AG04450 (cell line): ENCODE measurements at places on chromosomes 11 and 22.

DNA sequence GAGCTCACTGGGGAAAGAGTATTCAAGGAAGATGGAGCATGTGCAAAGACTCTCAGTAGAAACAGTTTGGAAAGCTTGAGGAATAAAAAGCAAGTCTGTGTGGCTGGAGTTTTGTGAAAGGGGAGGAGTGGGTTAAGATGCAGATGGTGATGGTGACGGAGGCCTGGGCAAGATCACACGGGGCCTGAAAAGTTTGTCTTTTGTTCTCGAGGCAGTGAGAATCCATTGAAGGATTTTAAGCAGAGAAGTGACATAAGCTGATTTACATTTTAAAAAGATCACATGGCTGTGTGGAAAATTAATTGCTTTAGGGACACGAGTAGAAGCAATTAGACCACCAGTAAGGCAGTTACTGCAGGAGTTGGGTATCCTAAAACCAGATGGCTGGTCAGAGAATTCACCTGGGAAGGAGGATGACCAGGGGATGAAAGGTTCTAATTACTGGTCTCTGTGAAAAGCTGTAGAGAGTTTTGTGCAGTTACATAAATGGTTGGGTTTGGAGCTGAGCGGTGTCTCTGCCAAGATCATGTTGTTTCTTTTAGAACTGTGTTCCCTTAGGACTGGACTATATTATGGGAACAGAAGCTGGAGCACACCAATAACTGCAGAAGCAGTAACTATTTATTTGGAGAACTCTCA, 7.1 kb downstream of the RRP8 start:
- DNase-seq = no peak

GRCh38 chr11:105491394-105491793, 118.5 kb upstream of the GRIA4 start:
- DNase-seq = no peak

DNA sequence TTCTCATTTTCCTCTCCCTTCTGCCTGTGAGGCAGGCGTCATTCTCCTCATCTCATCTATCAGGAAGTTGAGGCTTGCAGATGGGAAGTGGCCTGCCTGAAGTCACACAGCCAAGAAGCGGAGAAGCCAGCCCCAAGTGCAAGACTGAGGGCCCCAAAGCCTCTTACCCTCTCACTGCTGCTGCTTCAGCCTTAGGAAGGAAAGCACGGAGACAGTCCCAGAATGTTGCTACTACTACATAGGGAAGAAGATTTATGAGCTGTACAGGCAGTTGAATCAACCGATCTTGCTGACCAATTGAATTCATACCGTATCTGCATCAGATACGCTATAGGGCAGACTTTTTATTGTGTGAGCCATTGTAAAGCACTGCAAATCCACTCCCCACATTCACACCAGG, 89.0 kb downstream of the CWC15 start:
- no peak for DNase-seq

GRCh38 chr11:117752721-117753237, 44.2 kb downstream of the DSCAML1 start:
- DNase-seq = no peak

DNA sequence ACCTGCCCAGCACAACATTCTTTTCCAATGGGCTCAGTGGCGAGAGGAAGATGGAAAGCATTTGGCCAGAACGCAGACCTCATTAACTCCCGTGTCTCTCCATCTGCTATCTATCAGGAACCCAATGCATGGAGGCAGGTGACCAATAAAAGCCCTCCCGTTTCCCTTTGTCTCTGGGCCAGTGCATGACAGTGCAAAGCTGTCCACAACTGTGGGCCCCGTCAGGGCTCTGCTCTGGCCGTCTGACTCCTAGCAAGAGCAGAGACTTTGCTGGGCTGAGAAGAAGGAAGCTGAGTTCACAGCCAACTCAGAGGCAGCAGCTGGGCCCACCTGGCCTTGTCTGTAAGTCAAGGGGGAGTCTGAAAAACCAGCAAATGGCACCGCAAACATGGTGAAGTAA, 177.8 kb downstream of the TENM4 start:
- DNase-seq = peak; percentile 53

DNA sequence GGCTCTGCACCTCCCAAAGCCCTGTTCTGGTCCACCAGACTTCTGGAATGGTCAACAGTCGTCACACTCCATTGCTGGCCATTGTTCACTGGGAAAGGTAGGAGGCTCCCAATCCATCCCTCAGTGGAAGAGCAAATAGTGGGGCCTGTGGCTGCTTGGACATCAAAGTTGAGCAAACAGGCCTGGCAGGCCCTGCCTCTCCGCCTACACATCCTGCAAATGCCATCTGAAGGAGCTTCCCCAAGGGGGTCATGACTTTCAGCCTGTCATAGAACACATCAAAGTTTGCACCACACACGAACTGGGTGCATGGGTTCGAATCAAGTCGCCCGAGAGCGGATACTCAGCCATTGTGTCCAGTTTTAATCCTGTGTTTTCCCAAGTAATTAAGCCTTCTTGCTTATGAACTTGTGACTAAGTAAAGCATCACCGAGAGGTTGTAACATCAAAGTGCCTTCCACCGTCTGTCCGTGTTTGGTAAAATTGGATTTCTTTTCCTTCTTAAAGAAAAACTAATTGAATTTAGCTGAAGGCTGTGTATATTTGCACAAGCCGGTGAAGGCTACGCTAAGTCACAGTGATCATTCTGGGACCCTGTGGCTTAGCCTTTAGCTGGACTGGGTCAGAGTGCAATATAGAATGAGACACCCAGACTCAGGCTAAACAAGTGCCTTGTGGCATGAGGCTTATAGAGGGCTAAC, 36.1 kb downstream of the CLPB start:
- no peak for DNase-seq

- DNase-seq = no peak
Observed at GRCh38 chr11:71373791-71374454, 74.3 kb downstream of the DHCR7 start.

- no peak for DNase-seq
Observed at GRCh38 chr11:107840129-107840484, 18.5 kb downstream of the SLC35F2 start.

DNA sequence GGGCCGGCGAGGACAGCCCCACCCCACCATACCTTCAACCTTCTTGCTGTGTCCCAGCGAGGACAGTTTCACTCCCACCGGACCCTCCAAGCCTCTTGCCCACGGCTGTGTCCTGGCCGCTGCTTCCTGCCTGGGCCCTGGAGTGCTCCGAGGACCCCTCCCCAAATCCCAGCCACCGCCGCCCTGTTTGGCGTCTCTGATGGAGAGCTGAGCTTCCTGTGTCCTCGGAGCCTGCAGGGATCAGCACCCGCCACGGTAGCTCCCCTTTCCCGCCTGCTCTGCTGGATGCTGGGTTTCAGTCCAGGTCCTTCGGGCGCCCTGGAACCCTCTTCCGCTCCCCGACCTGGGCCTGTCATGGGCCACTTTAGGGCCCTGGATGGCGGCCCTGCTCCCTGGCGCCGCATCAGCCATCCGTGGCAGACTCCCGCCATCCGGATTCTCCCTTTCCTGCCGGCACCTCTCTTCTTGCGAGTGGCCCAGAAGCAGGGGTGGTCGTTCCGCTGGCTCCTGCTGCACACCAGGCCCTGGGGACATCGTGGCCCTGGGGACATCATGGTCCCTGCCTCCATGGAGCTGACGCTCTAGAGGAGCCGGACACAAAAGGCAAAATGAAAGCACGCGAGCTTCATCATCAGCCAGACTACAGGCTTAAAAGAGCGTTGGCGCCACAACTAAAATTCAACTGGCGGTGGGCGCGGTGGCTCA, 34.3 kb upstream of the GAL start:
- no peak for DNase-seq

DNA sequence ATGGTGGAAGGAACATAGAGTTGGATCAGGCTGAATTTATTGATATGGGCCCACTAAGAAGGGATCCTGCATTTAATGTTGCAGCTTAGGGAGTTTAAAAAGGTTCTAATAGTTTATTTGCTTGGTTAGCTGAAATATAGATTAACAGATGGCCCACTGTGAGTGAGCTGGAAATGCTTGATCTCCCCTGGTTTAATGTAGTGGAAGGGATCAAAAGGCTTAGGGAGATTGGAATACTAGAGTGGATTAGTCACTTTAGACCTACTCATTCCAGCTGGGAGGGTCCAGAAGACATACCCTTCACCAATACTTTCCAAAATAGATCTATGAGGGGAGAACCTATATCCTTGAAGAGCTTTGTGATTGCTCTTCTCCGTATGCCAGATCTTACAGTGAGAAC, 130.1 kb upstream of the ZC3H12C start:
- DNase-seq = no peak
